ENCODE measurements at places on chromosomes 2 and 18.
A peak's percentile ranks its signal among the peaks of the same experiment; 100 is the strongest.

- peak; percentile 55 for DNase-seq
Measured at GRCh38 chr2:63792530-63792929, 49.2 kb upstream of the UGP2 start.

DNA sequence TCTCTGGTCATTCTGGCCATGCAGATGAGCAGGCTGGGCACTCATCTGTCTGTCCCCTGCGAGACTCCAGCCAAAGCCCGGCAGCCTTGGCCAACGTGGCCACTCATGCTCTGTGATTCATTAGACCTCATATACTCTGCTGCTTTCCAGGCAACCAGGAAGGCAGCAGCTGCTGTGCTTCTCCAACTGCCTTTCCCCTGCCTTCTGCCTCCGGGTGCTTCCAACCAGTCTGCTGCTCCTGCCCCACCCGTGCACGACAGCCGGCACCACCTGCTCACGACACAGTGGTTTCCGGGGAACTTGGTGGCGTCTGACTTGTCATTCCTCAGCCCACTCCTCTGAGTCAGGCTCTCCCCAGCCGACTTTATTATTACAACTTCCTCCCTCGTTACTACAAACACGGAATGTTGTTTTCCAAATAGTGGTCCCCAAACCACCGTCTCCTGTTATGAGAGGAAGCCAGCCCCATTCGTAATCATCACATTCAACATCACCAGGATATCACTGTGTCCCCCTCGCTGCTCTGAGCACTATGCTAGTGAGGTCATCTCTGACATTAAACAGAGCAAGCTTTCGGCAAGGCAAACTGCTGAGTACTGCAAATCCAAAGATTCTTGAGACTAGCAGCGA lies 392.4 kb downstream of the ALK start:
- DNase-seq, result peak; percentile 24

DNA sequence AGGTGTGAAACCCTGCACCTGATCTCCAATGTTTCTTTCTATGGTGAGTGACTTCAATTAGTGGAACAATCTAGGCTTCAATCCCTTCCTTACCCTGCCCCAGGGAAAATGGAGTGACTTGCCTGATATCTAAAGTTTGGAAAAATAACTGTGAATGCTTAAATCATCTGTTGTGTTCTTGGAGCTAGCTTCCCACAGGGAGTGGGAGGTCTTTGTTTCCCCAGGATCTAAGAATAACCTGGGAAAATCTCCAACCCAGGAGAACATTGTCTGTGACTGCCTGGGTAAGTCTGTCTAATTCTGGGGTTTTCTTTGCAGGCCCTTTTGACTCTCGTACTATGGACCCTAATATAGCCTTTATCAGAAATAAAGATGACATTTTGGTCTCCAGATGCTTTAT lies 13.6 kb upstream of the LDAH start:
- no peak for DNase-seq

DNA sequence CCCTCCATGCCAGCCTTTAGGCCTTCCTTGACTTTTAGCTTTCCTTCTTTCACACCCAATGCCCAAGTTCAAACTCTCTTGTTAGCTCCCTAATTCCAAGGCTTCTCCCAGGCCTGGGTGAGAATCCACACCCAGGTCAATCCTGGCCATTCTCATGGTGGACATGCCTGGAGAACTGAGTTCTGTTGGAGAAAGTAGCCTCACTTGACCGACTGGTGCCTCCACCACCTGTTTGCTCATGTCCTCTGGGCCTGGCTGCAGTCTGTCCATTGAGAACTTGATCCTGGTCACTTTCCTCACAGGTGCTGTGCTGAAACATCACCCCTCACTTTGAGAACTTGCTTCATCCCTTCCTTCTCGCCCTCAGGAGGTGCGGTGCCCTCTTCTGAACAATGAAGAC lies 189.1 kb upstream of the TWIST2 start:
- no peak for DNase-seq

DNA sequence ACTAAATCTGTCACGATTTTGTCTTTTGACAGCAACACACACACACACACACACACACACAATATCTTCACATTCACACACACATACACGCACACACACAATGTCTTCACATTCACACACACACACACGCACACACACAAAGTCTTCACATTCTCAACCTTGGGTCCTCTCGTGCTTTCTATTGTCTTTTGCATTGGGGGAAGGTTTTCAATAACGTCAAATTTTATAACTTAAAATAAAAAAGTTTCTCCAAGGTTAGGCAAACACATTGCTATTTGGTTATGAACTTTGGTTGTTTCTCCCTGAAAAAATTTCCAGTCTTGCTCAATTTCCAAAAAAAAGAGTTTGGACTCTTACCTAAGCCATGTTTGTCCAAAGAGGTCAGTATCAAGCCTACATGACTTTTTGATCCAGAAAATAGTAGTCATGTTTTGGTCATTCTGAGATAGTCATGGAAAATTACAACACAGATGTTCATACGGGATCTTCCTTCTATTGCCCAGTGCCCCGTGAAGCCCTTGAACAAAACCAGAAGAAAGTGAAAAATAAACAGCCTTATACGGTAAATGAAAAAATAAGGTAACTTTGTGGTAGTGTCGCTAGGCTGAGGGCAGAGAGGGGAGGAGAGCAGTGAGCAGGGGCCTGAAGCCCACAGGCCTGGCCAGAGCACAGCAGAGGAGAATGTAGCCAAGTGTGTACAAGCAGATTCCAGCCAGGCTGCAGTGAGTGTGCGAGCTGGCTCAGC lies 542.8 kb upstream of the ID2 start:
- peak; percentile 42 for DNase-seq

DNA sequence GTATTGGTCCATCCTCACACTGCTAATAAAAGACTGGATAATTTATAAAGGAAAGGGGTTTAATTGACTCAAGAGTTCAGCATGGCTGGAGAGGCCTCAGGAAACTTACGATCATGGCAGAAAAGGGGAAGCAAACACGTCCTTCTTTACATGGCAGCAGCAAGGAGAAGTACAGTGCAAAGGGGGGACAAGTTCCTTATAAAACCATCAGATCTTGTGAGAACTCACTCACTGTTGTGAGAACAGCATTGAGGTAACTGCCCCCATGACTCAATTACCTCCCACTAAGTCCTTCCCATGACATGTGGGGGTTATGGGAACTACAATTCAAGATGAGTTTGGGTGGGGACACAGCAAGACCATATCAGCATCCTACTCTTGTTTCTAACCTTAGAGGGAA lies 37.0 kb downstream of the SP100 start:
- DNase-seq, result no peak

- no peak for DNase-seq
Measured at GRCh38 chr2:237140689-237141285, 55.1 kb downstream of the COPS8 start.

DNA sequence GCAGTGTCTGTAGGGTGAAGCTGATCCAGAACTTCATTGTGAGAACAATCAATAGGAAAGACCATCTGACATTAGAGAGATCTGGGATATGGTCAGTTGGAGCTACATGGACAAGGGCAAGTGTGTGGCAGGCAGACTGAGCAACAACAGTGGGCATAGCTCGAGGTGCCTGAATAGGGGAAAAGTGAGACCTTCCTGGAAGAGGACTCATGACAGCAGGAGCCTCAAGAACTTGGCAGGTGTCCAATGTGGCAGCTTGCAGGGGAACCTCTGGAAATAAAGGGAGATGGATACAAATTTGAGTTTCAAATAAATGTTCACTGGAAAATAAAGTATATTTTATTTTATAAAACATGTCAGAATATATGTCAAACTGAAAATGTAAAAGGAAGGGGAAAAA lies 117.9 kb downstream of the TANC1 start:
- no peak for DNase-seq

DNA sequence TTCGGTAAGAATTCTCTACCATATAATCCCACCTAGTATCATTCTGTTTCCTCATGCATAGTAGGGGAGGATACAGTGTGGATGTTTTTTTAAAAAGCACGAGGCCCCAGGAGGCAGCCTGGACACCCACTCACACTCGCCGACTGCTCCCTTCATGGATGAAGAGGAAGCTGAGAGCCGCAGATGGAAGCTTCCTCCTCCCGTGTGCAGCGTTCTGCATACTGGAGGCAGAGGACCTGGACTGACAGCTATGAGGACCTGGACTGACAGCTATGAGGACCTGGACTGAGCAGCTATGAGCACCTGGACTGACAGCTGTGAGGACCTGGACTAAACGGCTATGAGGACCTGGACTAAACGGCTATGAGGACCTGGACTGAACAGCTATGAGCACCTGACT lies 234.4 kb downstream of the NDUFA10 start:
- no peak for DNase-seq

GRCh38 chr2:101563849-101564248 lies 88.9 kb upstream of the RFX8 start:
- DNase-seq, result no peak

DNA sequence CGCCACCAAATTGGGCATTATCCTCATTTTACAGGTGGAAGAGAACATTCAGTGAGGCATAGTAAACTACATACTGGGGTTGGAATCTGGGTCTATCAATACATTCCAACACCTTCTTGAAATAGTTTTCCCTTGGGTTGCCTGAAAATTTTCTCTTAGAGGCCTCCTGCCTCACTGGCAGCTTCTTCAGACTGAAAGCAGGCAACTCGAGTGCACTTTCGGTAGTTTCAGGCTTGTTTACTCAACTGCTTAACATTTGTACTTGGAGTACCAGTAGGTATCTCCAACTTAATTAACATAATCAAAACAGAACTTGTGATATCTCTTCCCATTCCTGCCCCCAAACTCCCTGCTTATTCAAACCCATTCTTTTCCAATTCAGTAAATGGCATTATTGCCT lies 36.2 kb upstream of the C2orf74 start:
- DNase-seq, result no peak

GRCh38 chr2:154952346-154952980 lies 254.0 kb downstream of the KCNJ3 start:
- DNase-seq, result no peak

DNA sequence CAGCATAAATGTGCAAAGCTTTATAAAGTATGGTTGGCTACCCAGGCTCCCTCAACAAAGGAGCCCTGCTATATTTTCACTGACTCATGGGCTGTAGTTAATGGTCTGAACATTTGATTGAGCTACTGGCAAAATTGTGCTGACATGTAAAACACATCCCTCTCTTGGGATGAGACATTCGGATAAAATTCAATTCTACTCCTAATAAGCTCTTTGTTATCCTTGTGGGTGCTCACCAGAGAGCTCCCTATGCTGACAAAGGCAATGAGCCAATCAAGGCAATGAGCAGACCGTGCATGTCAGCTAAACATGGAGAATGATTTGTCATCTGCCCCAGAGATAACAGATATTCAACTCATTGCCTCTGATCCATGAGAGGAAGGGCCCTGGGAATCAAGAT lies 27.7 kb downstream of the SERPINB8 start:
- DNase-seq, result no peak

DNA sequence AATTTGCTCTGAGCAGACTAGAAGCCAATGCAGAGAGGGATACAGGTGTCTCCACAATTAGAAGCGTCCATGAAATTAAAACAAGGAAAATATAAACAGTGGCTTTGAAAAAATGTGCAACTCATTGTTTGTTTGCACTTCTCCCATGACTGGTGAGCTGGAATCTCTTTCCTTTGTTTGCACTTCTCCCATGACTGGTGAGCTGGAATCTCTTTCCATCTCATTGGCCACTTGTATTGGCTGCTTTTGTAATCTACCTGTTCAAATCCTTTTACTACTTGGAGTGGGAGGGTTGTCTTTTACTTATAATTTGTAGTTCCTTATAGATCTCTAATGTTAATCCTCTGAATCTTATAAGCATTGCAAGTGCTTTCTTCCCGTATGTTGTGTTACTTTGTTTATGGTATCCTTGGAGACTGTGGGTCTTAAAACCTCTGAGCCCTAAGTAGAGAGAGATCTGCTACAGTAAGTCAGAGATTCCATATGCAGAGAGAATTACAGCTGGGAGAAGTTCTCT lies 94.1 kb downstream of the RTN4 start:
- DNase-seq, result no peak

GRCh38 chr2:57892920-57893319 lies 153.7 kb upstream of the VRK2 start:
- DNase-seq, result no peak

DNA sequence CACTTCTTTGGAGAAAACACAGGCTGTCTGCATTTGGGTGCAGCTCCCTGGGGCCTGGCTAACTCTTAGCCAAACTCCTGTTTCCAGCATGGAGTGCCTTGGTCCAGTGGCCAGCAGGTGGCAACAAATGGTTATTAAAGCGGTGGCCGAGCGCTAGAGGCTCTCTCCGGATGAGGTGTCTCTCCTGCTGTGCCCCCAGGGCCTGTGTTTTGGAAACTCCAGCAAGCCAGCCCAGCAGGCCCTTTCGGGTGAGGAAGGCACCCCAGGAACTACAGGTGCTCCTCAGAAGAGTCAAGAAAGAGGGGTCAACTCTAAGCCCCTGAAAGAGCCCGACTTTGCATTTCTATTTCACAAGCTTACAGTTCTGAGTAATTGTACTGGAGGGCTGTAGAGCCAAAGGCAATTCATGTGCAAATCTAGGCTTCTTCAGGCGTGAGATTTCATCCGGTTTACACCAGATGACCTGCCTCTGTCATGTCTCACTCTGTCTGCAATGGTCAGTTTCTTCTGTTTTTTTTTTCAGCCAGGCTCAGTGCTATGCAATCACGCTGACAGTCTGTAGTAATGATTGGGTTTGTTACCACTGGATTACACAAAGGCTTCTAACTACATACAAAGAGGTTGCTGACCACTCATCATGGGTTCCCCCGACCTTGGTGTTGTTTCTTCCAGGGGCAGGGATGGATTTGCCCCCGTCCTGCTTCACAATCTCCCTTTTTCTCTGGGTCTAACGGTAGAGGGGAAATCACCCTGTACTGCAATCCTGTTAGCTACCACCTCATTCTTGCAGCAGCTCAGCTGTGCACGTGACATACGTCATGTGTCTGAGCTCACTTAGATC lies 7.6 kb upstream of the CHRNA1 start:
- DNase-seq, result peak; percentile 75

DNA sequence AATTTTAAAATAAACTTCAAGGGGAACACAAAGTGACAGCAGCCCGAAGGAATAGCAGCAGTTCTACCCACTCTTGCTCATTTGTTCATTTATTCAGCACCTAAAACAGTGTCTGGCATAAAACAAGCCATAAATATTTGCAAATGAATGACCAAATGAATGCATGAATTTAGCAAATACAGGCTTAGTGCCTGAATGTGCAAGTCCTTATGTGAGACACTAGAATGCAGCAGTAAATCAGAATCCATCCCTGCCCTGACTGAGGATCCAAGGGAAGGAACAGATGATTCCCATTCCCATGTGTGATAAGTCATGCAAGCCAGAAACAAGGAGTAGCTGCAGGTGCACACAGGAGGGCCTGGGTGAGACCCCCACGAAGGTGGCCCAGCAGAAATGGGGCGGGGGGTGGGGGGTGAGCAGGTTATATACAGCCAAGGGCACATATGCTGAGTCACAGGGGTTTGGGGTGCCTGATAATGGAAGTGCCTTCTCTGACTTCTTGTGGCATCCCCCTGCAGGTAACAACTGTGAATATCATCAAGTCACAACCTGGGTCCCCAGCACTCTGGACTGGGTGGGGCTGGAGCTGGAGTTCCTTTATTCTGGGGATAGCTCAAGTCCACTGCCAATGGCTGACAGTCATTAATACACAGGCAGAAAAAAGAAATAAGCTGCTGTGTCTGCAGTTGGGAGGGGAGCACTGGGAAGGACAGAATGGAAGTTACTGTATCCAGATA lies 311.9 kb downstream of the TXNL1 start:
- DNase-seq, result no peak

GRCh38 chr18:41486575-41486974 lies 468.5 kb upstream of the PIK3C3 start:
- DNase-seq, result no peak

GRCh38 chr2:106197878-106198277 lies 3.8 kb upstream of the UXS1 start:
- peak; percentile 90 for DNase-seq
